ENCODE measurements at places on chromosomes 16 and 17.

GRCh38 chr16:75011634-75012307, 12.9 kb downstream of the ZNRF1 start:
- DNase-seq, result no peak

DNA sequence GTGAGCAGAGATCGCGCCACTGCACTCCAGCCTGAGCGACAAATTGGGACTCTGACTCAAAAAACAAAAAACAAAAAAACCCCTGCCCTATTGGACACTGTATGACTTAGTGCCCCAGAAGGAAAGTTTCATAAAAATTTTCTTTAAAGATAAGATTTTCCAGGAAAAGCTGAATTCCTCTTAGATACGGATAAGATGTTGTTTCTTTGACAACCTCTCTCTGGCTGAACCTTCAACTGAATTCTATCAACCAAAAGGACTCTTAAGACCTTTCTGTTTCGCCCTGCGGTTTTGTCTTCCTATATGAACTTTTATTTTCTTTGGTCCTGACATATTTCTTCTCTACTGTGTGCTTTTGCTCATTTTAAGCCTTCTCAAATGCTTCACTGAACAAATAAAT, 35.8 kb downstream of the CPPED1 start:
- DNase-seq, result no peak

GRCh38 chr16:11992008-11992584, 15.6 kb downstream of the SNX29 start:
- DNase-seq, result no peak

DNA sequence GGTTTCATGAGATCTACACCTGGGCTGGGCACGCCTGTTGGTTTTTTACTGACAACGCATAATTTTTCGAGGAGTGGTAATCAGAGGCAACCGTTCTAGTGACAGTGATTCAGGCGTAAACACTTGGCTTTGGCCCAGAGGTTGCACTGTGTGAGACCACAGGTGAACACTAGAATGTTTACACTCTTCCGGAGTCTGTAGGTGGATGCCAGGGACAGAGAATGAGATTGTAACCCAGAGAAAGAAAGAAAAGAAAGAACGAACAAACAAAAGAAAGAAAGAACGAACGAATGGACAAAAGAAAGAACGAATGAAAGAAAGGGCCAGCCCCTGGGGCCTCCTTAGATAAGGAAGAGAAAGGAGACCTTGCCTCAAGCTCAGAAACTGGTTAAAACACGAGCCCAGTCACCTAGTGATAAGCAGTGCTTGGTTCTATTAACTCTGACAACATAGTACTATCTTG, 113.2 kb downstream of the PRKCB start:
- DNase-seq, result no peak

DNA sequence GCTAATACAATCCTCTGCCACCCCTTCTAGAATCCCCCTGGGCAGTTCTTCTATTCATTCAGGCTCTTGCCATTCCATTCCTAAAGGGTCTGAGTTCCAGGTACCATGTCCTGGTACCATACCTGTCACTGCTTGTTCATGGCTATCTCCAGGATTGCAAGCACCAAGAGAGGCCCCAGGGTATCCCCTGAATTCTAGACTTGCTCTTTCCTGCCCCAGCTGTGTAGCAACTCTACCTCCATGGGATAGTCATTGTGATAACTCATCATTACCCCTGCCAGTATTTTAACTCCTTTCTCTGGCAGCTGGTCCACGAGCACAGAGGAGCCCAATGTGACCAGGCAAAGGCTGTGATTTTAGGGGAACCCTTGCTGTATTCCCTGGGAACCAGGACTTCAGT, 143.7 kb upstream of the CDH5 start:
- DNase-seq, result no peak

DNA sequence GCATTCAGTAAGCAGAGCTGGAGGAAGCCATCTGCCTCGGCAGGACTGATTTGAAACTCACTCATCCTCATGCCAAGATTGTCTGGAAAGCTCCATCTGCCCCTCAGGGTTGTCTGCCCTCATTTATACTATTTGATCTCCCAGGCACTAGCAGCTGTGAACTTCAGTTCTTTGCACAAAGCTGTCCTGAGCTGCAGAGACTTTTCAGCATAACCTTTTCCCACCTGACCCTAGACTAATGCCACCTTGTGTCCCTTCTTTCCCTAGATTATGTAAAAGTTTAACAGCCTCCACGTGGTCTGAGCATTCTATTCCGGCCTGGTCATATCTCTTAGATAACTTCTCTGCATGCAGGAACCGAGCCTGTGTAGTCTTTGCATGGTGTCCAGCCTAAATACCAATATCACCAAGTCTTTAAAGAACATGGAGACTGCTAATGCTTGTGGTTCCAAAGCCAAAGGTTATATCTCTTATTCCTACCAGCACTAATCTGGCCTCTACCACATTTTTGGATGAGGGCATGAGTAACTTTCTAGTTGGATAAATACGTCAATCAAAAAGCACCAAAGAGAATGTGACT, 29.1 kb downstream of the STAT5A start:
- DNase-seq, result peak; percentile 80

DNA sequence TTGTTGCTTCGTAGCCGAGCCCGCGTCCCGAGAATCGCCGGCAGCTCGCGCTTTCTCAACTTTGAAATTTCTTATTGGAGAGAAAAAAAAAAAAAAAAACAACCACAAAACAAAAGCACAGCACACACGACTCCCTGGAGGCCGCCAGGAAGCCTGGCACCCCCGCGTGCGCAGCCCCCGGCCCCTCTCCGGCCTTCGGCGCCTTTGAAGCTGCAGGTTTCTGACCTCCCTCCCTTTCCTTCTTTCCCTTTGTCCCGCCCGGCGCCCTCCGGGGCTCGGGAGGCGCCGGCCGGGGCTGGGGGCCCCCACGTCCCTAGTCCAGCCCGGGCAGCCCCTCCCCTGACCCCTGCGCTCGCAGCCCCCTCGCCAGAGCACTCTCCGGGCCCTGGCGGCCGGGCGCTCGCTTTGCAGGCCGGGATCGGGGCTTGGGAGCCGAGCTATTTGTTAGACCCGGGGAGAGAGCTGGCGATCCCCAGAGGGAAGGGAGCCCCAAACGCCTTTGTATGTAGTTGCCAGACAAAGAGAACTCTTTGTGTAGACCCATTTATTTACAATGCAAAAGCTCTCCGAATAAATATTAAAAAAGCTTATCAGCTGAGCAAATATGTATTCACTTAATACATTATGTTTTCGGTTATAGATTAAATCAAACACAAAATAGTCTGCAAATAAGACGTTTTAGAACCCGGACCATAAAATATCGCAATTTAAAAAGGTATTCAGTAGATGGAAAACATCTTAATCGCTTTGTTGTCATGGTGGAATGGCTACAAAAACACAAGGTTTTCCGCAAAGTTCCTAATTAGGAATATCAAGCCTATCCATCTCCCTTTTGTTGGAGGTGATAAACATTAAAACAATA, 2.3 kb downstream of the BAHCC1 start:
- DNase-seq, result peak; percentile 63

DNA sequence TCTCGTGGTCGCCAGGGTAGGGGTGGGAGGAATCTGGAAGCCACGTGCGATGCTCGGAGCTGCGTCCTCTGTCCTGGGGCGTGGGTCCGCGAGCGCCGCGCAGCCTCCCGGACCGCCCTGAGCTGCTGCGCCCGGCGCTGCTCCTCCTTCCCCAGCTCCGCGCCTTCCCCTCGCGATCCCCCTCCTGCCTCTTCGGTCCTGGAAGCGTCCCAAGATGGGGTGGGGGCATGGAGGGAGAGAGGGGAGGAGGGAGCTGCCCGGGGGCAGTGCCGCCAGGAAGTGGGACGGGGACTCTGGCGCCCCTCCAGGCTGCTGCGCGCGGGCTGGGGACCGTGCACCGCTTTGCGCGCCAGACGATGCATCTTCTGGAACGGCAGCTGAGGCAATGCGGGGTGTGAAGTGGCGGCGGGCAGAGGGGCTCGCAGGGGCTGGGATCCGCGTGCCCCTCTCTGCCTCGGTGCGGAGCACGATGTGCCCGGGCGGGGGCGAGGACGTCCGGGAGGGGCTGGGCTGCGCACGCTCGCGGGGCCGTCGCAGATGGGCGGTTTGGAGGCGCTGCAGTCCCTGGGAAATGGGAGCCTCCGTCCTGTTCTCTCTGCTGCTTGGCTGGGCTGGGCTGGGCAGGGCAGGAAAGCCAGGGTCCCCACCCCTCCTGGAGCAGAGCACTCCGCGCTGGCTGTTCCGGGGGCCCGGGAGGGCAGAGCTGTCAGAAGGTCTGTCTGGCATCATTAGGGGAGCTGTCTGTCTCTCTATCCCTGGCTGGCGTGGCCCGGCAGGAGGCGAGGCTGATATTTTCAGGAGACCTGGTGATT, 388.0 kb downstream of the SEC14L1 start:
- DNase-seq, result peak; percentile 50

DNA sequence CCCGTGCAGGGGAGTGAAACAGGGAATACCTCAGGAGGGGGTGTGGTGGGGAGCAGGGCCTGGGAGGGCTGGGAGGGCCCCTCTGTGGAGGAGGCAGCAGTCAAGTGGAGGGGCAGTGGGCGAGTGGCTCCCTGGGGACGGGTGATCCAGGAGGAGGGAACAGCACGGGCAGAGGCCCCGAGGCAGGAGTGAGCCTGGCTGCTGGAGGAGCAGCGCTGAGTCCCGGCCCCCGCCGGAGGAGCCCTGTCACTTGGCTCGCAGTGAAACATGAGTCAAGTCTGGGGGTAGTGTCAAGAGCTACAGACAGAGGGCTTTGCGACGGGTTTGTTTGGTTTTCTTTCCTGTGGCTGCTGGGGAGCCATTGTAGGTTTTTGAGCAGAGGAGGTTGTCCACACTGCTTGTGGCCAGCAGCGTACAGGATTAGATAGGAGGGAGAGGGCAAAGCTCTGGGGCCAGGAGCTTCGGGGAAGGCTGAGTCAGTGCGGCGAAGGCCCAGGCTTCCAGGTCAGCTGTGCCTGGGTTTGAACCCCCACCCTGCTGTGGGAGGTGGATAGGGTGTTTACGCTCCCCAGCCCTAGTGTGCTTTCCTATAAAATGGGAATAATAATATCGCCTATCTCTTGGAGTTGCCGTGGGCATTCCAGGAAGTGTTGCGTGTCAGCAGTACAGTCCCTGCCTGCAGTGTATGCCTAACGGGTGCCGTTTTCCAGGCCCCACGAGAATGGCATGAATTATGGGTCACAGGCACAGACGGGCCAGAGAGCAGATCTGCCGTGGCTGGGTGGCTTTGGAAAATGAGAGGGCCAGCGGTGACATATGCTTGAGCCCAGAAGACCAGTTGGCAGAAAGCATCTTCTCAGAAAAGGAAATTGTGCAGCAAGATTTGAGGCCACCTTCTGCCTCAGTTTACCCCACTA, 115.9 kb upstream of the CIBAR2 start:
- no peak for DNase-seq

GRCh38 chr16:22915003-22915402, 101.0 kb downstream of the HS3ST2 start:
- no peak for DNase-seq

DNA sequence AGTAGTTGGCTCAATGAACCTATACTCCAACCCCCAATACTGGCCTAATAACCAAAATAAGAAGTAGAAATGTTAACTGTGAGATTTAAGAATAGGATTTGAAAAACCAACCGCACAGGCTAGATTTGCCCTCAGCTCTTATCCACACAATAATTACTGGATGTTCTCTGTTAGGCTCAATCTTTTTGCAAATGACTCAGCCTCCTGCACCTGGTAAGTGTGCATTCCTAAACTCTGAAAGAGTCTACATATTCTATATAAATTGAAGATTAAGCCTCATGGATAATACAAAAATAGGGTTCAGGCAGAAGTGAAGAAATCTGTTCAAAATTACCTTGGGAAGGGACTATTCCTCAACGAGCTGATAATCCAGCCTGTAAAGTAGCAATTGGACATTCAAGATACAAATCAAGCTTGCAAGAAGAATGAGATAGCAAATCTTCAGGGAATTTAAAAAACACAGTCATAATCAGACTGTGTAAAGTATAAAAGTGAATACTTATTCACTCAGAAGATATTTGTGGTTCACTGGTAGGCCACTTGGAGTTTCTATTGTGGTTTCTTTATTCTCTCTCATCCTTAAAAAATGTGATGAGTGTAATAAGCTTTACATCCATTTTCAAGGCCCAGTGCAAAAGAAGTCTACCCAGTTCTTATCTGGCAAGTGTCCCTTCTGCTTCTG, 931.9 kb upstream of the SOX9 start:
- no peak for DNase-seq

- DNase-seq, result no peak
Observed at GRCh38 chr16:71293919-71294318, 4.7 kb upstream of the CMTR2 start.

GRCh38 chr16:12097523-12098428, 121.2 kb downstream of the SNX29 start:
- no peak for DNase-seq

GRCh38 chr16:71703333-71703732, 21.2 kb downstream of the PHLPP2 start:
- DNase-seq, result no peak

GRCh38 chr17:7636163-7636562, 6.2 kb downstream of the SHBG start:
- DNase-seq, result no peak

GRCh38 chr17:35559495-35560210, 966 bp downstream of the SLFN14 start:
- no peak for DNase-seq
